ENCODE measurements at places on chromosomes 11 and 22.

DNA sequence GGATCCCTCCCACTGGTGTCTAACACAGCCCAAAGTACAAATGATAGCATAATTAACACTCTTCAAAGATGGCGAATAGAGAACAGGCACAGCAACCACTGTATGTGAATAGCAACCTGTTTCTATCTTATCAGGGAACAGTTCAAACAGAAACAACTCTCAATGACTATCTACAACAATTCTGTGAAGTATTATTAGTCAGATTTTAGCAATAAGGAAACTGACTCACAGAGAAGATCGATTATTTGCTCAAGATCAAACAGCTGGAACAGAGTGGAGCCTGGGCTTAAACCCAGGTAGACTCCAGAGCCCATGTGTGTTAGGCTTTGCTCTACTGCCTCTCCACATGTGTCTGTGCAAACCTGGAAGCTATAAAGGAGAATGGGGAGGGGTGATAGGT, 88.7 kb downstream of the C11orf58 start:
- DNase-seq: no peak

- no peak for DNase-seq
Observed at GRCh38 chr22:18970948-18971315, 34.8 kb upstream of the PRODH start.

- no peak for DNase-seq
Observed at GRCh38 chr22:20292108-20292507, 24.0 kb upstream of the RTN4R start.

GRCh38 chr22:19879992-19880785, 25.5 kb upstream of the GNB1L start:
- no peak for DNase-seq

DNA sequence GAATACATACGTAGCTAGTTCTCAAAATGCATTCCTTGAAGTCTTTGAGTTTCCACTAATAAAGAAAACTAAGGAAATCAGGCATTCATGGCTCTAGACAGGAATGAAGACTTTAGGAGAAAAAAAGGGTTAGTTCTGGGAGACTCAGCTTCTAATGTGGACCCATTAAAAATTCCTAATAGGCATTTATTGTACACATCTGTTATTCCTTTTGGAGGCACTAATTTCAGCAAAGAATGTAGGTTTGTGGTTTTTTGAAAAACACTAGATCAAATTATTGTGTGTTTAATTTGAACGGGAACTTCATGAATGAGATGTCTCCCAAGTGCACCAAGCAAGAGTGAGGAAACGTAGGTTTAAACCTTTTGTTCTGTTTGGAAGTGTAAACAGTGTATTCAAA, 42.7 kb downstream of the PARVA start:
- DNase-seq: no peak

GRCh38 chr11:29448246-29448877, 568.5 kb downstream of the KCNA4 start:
- DNase-seq: no peak

DNA sequence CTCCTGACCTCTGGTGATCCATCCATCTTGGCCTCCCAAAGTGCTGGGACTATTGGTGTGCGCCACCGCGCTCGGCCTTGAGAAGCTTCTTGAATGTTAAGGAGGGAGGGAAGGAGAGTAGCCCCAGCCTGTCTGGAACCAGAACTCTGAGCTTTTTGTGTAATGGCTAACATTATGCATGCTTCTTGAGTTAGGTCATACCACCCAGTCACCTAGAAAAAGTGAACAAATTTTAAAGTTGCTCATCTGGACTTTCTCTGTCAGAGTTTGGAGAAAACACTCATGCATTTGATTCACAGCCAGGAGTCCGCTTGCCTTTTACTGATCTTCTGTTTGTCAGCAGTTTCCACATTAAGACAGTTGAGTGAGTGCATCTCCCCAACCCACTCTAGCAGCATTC, 82.1 kb downstream of the PPP6R3 start:
- DNase-seq: no peak

DNA sequence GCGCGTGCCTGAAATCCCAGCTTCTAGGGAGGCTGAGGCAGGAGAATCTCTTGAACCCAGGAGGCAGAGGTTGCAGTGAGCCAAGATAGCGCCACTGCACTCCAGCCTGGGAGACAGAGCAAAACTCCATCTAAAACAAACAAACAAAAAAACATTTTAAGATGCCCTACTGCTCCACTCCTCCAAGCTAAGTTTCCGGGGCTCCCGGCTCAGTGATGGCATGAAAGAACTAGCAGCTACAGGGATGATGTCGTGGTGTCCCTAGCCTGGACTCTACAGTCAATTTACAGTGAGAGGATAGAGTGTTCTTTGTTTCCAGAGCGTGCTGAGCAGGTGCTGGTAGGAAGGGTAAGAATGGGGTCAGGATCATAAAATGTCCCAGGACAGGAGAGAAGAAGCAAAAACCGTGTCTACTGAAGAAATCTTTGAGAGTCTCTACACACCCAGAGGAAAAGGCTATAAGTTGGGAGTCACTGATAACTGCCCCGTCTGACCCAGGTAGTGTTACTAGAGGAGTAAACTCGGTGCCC, 1.2 kb upstream of the ZBTB3 start:
- no peak for DNase-seq

DNA sequence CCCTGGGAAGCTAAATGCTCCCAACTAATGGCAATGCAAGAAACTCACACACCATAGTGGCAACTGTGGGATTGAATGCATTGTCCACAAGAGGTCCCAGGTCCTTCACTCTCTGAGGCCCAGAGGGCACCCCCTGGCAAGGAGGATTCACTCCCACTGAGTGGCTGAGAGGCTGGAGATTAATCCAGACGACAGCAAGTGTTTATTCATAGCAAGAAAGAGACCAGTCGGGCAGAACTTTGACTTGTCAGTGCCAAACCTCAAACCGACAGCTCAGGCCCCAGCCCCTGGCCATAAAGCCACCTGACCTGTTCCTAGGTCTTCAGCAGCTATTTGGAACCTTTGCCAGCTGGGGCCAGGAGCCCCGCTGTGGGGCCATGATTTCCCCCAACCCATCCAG, 54.5 kb upstream of the MPEG1 start:
- no peak for DNase-seq

- no peak for DNase-seq
Observed at GRCh38 chr22:47124451-47124881, 362.0 kb downstream of the TBC1D22A start.

- no peak for DNase-seq
Observed at GRCh38 chr22:19579880-19580279, 55.7 kb upstream of the CLDN5 start.

DNA sequence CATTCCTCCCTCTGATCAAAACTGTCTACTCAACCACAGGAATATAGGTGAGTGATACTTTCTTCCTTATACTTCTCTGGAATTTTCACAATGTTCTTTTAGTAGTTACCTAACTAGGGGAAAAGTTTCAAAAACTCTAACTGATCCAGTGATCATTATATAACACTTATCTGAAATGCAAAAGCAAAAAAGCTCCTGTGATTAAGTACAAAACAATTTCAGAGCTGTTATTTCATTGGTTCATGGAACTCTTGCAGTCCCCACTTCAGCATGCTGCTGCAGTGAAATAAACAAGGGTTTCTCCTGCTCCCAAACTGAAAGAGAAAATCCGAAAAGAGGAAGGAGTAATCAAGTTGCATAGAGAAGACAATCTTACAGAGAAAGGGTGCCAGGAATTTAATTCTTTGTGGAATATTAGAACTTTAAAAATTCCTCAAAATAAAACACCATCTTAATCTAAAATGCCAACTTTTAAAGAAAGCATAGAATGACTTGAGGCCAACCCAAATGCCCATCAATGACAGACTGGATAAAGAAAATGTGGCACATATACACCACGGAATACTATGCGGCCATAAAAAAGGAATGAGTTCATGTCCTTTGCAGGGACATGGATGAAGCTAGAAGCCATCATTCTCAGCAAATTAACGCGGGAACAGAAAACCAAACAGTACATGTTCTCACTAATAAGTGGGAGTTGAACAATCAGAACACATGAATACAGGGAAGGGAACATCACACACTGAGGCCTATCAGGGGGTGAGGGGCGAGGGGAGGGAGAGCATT, 20.3 kb downstream of the PPP2R1B start:
- no peak for DNase-seq

DNA sequence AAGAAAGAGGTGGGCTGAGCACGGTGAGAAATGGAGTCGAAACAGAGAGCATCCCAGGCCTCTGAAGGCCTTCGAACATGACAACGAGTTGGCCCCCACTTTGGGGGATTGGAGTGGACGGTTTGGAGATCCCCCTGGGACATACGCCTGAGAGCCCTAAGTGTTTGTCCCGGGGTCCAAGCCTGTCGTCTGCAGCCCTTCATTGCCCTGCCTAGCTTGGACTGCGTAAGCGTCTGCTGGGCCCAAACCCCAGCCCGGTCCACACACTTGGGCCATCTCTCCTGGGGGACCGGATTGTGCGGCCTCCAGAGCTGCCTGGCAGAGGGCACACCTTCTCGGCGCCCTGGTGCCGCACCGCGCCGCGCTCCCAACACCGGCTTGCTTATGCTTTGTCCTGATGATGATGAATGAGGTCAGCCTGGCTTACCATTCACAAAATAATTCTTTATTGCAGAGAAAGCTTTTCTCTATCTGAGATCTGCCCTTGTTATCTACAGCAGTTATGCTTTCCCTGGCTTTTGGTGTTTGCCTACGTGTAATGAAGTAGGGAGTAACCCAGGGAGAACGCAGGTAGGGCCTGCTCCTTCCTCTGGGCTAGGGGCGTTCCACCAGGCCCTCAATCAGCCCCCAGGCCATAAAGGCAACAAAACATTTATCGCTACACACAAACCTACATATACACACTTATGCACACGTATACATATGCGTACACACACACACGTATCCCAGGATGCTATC, 85.9 kb upstream of the PPARA start:
- no peak for DNase-seq

- no peak for DNase-seq
Observed at GRCh38 chr11:130037881-130038585, 31.7 kb upstream of the APLP2 start.

DNA sequence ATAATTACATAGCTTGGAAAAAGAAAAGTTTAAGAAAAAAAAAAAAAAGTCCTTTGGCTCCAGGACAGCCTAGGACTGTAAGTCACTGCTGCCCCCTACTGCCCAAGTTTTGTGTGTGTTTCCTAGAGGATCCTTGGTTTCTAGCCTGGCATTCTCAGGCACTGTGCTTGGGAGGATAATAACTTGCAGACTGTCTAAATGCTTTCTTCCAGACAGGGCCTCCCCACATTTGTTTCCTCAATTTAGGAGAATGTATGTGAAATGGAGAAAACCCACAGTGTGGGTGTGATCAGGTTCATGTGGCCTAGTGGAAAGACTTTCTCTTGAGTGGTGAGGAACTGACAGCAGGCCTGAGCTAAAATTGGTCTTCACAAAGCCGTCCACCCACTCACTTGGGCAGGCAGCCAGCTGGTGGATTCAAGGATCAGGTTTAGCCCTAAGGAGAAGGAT, 191.0 kb downstream of the NAV2 start:
- DNase-seq: no peak

GRCh38 chr11:112566124-112566523, 305.5 kb upstream of the PLET1 start:
- no peak for DNase-seq

- DNase-seq: no peak
Observed at GRCh38 chr22:44491269-44492035, 6.6 kb downstream of the RTL6 start.

DNA sequence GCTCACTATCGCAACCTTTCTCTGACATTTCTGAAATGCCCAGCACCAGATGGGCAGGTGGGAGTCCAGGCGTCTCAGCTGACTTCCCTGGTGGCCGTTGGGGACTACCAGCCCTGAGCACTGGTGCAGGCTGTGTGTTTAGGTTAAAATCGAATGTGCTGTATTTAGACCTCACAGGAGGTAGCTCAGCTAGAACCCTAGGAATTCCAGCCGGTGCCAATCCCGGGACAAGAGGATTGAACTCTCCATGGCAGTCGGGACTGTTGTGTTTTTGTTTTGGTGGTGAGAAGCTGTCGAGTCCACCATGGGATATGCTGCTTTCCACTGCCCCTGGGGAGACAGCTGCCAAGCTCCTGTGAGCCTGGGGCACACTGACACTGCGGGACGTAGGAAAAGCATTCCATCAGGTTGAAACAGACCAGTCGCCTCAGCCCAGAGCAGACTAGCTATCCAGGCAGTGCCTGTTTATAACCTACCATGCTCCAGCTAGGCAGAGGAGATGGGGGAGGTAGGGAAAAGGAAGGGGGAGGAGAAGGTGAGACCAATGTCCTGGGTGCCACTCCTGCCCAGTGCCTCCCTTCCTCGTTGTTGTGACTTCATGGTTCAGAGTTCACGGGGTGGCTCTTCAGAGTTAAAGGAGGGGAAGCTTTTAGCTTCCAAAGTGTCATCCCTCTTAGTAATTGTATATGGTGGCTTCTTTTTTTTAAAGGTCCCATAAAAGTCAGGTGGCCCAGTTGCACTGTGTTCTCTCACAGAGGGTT, 53.0 kb downstream of the MICAL2 start:
- DNase-seq: no peak

GRCh38 chr11:12811861-12812260, 137.6 kb downstream of the TEAD1 start:
- DNase-seq: no peak

DNA sequence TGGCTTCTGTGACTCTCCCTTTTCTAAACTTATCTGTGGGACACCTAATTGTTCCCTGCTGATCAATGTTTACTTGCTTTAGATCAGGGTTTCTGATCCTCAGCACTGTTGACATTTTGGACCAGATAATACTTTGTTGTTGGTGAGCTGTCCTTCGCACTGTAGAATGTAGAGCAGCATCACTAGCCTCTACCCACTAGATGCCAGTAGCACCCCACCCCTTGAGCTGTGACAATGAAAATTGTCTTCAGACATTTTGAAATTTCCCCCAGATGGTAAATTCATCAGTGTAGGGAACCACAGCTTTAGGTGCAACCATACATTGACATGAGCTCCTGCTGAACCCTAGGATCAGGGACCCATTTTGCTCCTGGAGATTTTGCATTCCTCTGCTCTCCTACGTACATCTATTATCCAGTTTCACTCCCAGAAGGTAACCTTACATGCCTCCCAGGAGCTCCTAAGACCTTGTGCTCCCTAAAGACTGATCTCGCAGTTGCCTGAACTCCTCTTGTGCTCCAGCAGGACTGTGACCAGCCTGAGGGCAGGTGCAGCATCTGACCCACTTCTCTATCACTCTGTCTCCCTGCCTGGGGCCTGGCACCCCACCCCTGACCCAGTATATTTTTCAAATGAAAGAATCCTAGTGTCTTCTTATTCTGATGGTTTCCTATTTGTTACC, 107.8 kb downstream of the FAR1 start:
- DNase-seq: no peak

GRCh38 chr22:46783721-46784120, 21.3 kb downstream of the TBC1D22A start:
- no peak for DNase-seq

GRCh38 chr11:124950601-124951330, 3.2 kb upstream of the CCDC15 start:
- no peak for DNase-seq

DNA sequence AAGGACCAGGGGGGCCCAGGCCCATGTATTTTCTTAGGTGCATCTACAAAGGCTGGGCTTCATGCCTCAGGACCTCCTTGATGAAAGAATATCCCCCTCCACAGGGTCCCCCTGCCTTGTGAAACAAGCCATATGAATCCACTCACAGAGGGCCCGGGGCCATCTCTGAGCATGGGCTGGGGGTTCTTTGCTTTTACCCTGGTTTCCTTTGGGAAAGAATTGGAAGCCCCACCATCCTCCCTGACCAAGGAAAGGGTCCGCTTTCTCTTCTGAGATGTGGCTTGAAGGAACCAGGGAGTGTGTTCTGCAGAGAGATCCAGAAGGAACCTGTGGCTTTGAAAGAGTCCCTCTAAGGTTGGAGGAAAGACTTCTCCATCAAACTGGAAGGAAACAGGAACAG, 9.2 kb upstream of the ANO1 start:
- no peak for DNase-seq

Measured in cortex of kidney (tissue), 1 donor.